Stimulated activated CD4-positive, alpha-beta T cell treated with anti-CD3 and anti-CD28 coated beads, Interleukin-1b, Interleukin-23, amount 100 ng/mL, for 4 hours (primary cell): ENCODE measurements at places on chromosomes 7 and 10.

DNA sequence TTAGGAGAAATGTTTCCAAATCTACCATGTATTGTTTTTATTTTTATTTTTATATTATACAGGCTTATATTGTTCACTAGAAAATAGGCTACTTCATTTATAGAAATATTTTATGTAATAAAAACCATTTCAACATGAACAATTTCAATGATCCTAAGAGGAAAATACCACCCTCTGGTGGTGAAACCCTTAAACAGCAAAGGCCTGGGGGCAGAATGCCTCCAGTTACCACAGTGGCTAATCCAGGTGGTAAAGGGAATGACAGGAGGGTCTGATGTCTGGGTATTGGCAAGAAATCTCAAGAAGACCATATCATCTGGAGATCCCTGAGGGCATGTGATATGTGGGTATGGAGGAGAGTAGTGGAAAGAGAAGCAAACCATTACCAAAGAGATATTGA lies 19.3 kb downstream of the MACC1 start:
- DNase-seq: no peak

DNA sequence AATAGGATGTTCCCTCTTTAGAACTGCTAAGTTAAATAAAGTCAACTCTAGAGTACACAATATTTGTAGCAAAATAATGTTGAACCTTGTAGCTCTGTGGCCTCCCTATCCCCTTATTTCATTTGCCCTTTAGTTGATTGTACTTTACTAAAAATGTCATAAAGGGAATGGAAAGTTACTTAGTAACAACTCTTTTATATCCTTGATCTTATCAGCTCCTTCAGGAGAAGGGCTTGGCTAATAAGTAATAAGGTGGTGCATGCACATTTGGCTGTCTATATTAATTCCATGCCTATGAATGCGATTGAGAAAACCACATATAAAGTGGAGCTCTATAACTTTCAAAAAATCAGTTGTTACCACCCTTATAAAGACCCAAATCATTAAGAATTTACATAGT lies 41.5 kb upstream of the GATA3 start:
- DNase-seq: no peak

DNA sequence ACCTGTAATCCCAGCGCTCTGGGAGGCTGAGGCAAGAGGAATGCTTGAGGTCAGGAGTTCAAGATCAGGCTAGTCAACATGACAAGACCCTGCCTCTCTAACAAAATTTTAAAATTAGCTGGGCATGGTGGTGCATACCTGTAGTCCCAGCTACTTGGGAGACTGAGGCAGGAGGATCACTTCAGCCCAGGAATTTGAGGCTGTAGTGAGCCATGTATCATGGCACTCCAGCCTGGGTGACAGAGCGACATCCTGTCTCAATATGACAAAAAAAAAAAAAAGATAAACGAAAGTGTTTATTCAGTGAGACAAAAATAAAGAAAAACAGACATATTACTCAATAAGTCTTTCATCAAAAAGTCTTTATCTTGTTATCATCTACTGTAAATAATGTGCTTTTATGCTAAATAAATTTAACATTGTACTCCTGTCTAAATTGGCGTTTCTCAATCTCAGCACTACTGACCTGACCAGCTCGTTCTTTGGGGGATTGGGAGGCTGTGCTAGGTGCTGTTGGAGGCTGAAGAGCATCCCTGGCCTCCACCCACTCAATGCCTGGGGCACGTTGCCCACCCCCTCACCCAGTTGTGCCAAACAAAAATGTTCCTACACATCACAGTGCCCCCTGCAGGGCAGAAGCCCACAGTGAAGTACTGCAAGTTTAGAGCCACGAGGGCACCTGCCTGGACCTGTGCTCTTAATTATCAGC lies 57.7 kb downstream of the NCAPG2 start:
- DNase-seq: no peak

- DNase-seq: no peak
These were observed 622 bp upstream of the COL1A2 start for GRCh38 chr7:94394109-94394436.

- DNase-seq: no peak
These were observed 39.2 kb downstream of the AIFM2 start for GRCh38 chr10:70093335-70093944.

- DNase-seq: no peak
These were observed 89.7 kb downstream of the HIPK2 start for GRCh38 chr7:139687980-139688632.

DNA sequence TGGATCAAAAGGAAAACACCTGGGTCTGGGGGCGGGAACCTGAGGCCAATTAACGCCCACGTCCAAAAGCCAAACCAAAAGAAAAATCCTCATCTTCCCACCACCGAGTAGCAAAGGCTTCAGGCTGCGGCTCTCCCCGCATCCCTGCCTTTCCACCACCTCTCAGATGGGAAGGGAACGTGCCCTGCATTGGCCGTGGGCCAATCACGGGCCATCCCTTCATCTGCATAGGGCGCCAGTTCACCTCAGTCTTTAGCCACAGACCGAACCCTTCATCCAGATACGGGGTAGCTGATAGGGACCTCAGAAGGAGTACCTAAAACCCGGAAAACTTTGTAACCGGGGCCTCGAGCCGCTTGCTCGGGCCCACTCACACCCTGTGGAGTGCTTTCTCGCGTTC lies 626 bp downstream of the PRPF18 start:
- DNase-seq: no peak

DNA sequence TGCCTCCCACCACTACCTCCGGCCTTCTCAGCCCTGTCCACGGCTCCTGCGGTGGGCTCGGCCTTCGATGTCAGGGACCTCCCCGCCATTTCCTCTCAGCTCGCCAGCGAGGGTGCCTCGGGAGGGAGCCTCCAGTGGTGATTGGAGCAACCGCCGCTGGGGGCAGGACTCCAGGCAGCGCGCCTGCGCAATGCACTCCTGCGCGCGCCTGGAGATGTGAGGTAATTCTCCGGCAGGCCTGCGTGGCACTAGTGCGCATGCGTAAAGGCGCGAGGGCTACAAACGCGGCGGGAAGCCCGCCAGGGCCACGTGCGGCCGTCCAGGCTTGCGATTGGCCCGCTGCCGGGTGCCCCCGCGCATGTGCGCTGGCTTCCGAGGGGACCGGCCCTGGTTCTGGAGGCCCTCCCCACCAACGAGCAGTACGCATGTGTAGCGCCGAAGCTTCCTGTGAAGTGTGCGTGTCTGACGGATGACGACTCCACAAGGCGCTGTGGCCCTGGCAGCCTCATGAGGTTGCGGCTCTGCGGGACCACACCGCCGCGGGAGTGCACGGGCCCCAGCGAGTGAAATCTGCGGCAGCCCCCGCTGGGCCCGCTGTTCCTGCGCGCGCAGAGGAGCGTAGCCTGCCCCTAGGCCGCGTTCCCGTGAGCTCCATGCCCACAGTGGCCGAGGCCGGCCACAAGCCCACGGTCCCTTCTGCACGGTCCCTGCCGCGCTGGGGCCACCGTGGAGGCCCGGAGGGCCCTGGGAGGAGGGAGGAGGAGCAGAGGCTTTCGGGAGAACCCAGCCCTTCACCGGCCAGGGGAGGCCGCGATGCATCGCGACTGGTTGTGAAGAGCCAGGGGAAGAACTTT lies at the start of gene SYCE1:
SYCE1 (minus strand) TSS at position 143 of the 854 bp plus-strand sequence; CDS start at position 89, 54 bp downstream.
- no peak for DNase-seq

DNA sequence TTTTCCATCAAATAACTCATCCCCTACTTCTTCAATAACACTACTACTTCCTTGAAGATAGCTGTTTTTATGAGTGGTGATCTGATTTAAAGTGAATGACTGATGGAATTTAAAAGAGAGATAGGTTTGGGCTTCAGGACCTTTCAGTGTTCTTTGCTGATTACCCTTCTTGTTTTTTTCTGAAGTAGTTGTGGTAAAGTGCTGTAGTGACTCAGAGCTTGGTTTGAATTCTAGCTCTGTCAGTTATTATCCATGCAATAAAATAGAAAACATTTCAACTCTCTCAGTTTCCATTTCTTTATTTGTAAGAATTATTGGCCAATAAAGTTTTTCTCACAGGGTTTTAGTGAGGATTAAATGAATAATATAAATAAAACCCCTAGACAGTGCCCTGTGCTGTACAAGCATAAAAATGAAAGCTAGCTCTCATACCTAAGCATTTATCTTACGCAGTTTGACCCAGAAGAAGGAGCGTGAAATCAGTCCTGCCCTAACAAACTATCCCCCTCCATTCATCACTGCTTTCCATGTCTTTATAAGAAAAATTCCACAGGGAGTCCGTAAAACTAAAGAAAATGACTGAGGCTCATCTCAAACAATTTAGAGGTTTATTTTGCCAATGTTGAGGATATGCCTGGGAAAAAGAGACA lies 25.1 kb upstream of the AKAP9 start:
- no peak for DNase-seq

DNA sequence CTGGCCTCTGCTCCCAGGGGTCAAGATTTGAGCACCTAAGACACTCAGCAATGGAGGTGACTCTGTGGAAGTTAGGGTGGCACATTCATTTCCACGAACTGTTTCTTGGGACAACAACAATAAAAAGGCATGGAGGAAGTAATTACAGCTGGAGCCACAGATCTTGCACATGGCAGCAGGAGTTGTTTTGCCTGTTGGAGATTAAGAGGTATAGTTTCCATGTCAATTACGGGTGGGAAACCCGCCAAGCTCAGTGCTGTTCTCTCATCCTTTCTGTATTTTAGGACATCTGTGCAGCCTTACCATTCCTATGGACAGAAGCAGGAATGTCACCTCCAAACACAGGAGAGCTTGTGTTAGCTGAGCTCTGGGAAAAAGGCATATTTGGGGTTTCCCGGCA lies 201.2 kb downstream of the SNX10 start:
- no peak for DNase-seq

DNA sequence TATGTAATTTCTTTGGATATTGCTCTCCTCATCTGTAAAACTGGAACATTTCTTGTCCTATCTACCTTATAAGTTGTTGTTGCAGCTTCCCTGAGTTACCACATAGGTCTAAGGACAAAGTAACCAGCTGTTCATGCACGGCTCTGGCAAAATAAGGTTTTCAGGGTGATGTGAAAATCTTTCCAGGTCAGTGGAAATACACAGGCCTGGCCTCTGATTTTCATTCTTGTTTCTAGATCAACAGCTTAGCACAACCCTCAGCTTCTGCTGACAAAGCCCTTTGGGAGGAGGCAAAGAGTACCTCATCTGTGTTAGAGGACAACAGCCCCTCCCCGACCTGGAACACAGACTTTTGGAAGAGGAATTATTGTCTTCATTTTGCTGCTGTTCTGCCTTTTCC lies 117.5 kb upstream of the AGK start:
- no peak for DNase-seq

GRCh38 chr7:155581107-155581830 lies 34.9 kb upstream of the CNPY1 start:
- no peak for DNase-seq

GRCh38 chr7:84948634-84949033 lies 238.2 kb downstream of the SEMA3D start:
- no peak for DNase-seq

DNA sequence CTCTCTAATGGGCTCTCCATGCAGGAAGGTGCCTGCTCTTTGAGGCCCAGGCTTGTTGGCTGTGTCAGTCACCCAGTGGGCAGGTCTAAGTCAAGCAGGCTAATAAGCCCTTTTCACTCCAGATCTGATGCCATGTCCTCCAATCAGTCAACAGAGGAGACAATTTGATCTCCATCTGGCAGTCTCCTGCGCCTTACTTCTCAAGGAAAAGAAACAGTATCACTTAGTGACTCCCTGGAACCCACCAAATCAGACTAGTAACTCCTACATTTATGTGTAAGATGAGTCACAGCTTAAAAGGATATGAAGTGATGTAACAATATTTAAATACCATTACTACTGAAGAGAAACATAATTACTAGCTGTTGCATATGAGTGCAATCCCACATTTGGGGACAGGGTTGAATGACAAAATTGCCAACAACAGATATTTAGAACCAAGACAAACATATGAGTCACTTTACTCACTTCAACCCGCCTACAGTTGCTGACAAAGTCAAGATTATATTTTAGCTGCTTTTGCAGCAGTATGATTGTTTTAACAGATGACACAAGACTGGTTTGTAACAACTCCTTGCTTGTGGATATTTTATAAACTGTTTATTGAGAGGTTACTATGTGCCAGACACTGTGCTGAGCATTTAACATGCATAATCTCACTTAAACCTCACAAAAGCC lies 72.1 kb downstream of the USP6NL start:
- no peak for DNase-seq

- DNase-seq: no peak
These were observed 56.2 kb upstream of the PPP2R2D start for GRCh38 chr10:131844529-131845084.
